ENCODE measurements at places on chromosomes 16 and 17.

GRCh38 chr16:85018529-85019236, 7.3 kb upstream of the ZDHHC7 start:
- no peak for DNase-seq

DNA sequence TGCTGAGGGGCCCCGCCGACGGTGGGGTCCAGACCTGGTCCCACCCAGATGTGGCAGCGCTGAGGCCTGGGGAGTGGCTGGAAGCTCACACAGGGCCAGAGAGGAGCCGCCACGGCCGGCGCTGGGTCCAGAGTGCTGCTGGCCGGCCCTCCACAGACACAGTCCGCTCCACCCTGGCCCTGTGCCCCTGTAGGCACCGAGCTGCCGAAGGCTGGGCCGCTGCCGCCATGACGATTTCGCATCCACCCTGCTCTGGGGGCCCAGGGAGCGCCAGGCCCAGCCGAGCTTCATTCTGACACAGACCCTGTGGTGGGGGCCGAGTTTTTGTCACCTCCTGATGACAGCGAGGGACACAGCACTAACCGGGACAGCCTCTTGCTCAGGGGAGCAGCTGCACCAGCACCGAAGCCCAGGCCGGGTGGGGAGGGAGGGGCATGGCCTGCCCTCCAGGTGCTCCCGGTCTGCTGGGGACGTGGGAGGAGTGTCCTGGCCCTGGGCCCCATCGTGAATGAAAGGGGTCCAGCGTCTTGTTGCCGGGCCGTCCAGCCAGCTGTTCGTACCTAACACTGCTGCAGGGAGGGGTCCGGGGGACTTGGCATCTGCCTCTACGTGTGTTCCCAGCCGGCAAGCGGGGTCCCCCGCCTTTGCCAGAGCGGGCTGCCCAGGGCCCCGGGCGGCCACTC, 27.1 kb upstream of the SSTR5 start:
- no peak for DNase-seq

GRCh38 chr17:40191237-40192208, 14.3 kb downstream of the RAPGEFL1 start:
- no peak for DNase-seq

- DNase-seq = no peak
Measured at GRCh38 chr17:35856603-35857002, 12.1 kb downstream of the HEATR9 start.

GRCh38 chr17:17059301-17059890, 17.1 kb downstream of the MPRIP start:
- DNase-seq = no peak

DNA sequence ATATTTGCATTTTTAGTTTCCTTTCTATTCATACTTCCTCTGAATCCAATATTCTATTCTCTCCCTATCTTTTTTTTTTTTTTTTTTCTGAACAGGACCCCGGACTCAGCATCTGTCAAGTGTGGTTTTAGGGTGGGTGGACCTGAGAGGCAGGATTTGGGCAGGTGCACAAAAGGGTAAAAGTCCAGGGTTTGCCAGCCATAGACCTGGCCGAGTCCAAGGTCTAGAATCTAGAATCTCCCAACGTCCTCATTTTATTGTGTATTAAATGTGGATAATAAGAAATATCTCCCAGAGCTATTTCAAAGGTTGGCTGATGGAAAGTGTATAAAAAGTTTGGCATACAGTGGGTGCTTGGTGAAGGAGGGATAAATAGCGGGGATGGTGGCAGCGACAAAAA, 273.3 kb upstream of the MAF start:
- DNase-seq = no peak

- no peak for DNase-seq
Measured at GRCh38 chr17:75288770-75289114, 491 bp downstream of the SLC25A19 start.

GRCh38 chr16:69890114-69890891, 60.8 kb upstream of the CLEC18A start:
- DNase-seq = no peak

- no peak for DNase-seq
Measured at GRCh38 chr17:41682631-41683030, 6.1 kb upstream of the EIF1 start.

DNA sequence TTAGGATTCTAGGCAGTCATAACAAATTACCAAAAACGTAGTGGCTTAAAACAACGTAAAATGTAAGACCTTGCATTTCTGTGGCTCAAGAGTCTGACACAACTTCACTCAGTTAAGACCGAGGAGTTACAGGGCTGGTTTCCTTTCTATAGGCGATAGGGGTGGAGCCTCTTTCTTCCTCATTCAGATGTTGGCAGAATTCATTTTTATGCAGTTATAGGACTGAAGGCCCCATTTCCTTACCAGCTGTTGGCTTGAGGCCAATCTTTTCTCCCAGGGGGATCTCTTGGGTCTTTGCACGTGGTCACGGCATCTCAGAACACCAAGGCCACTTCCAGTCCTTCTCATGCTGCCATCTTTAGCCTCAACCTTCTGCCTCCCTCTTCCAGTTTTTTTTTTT, 145.2 kb downstream of the KCNJ2 start:
- no peak for DNase-seq

All from NCI-H1048 (cell line).